ENCODE measurements at places on chromosomes 12 and 14.

GRCh38 chr14:73712540-73713180 lies 1.5 kb downstream of the PNMA1 start:
- DNase-seq = peak; percentile 33

DNA sequence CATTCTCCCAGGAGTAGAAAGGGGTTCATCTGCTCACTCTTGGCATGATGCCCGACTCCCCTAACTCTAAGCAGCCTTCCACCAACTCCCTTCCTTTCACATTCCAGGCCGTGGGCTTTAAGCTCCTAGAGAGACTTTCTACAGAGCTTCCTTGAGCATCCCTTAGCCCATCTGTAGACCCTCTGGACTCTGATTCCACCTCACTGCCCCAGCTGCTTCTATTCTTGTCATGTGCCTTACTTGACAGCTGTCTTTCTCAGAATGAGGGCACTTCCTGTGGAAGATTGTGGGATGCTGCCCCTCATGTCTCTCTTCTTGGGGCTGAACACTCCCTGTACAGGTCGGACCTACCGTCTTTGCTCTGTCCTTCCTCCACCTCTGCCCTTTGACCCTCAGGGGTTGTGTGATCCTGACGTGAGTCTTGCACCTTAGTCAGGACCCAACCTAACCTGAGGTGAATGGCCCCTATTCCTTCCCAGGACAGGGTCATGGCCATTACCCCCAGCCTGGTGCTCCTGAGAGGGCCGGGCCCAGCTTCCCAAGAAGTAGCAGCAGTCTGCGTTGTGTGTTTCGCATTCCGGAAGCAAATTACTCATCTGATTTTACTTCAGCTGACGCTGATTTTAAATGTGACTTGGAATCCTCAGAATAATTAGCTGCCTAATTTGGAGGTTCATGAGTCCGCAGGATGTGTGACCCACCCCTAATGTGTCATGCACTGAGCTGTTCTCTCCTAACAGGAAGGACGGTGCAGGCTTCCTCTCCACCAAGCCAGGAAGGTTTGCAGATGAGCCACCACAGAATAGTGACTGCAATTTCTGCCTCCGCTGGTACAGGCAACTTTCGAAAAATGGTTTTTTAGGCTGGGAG lies 2.7 kb upstream of the GALNT6 start:
- DNase-seq = peak; percentile 51

- DNase-seq = no peak
Observed at GRCh38 chr14:54532111-54533012, 22.7 kb downstream of the CGRRF1 start.

DNA sequence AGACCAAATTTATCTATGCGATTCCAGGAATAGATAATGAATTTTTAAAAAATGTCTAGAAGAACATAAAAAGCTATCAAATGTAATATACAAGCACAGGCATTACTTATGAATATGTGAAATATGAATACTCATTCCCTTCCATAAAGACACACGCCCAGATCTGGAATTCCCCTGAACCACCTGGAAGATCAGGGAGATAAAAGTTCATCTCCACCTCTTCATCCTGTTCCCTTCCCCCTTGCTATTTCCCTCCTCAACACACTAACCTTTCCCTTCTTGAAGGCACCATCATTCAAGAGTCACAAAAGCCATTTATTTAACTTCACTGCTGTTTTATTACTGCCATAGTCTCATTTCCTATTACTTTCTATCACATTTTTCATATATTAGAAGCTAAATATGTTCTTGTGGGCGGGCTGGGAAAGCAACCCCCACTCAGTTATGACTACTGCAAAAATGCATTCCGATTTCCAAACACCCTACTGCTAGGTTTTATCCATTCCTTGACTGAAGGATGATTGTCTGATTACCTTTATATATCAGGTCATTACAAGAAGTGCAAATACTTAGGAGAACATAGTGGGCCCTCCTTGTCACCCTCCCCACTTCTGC lies 16.1 kb downstream of the FGD6 start:
- DNase-seq = no peak

DNA sequence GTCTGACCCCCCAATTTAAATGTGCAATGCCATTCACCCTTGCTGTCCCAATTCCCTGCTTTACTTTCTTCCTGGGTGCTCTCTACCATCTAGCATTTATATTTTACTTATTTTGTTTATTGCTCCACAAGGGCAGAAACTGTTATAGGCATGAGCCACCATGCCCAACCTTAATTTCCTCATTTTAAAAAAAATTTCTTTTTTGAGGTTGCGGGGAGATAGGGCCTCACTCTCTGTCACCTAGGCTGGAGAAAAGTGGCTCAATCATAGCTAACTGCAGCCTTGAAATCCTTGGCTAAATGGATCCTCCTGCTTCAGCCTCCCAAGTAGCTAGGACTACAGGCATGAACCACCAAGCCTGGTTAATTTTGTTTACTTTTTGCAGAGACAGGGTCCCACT lies 13.0 kb downstream of the HPD start:
- no peak for DNase-seq

DNA sequence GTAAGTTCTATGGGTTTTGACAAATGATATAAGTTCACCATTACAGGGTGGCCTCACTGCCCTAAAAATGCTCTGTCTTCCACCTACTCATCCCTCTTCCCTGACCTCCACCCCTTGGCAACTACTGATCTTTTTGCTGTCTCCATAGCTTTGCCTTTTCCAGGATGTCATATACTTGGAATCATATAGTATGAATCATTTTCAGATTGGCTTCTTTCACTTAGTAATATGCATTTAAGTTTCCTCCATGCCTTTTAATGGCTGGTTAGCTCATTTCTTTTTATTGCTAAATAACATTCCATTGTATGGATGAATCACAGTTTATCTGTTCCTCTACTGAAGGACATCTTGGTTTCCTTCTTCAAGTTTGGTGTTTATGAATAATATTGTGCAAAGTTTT lies 14.0 kb upstream of the PEX5 start:
- DNase-seq = no peak

GRCh38 chr12:108129017-108129812 lies at the start of gene WSCD2:
Gene WSCD2, plus strand, starts transcription at chr12:108129288. Its CDS starts 66,545 bp downstream, at chr12:108195833.
- DNase-seq = no peak

GRCh38 chr12:8947737-8948136 lies 1.7 kb downstream of the M6PR start:
- no peak for DNase-seq

GRCh38 chr12:7304456-7304855 lies 584 bp downstream of the ACSM4 start:
- DNase-seq = no peak

DNA sequence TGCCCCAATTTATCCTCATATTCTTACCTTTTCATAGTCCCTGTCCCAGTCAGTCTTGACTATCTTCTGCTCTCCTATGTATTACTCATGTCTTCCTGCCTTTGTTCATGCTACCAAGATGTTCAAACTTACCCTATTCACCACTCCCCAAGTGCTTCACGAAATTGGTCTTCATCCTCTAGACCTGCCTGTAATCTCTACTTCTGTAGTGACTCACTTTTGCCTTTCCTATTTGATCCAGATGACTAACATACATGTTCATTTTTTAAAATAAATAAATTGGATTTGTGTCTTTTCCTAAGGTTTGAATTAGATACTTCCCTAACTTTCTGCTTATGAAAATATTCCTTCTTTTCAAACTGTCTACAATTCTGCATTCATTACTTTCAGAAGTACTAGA lies 107.7 kb upstream of the PPM1H start:
- DNase-seq = no peak

DNA sequence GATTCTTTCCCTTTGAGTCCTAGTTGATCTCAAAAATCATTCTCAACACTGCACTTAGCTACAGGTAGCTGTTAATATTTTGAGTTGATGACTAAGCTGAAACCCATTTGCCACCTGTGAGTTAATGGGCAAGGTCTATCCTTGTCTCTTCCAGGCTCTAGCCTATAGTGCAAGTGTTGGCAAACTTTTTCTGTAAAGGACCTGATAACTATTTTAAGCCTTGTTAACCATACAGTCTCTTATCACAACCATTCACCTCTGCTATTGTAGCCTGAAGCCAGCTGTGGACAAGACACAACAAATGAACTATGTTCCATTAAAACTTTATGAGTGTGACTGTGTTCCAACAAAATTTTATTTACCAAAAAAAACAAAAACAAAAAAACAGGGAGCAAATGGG lies 19.4 kb downstream of the RAP1B start:
- no peak for DNase-seq

DNA sequence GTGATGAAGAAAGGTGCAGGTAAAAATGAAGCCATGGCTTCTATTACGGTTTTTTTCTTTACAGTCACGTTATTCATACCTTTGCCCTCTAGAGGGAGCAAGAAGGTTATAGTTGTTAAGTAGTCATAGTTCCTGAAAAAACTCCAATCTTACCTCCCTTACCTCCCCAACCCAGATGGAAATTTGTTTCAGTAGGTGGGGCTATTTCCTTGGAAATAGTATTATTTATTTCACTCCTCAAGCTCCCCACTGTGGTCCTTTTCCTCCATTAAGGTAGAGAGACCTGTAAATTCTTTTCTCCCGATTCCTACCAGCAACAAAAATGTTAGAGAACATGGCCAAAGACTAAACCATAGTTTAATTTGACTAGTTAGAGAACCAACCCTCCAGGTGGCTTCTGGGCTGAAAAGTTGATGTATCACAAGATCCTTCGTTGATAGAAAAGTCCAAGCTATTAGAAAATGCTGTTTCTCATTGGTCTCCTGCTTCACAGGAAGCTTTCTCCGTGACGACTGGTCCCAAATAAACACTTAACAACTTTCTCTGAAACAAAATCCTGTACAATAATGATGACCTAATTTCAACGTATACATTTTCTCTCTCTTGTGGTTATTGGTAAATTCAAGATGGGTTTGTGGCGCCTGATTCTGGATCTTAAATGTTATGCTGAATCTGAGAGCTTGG lies 43.5 kb downstream of the TMX1 start:
- no peak for DNase-seq

DNA sequence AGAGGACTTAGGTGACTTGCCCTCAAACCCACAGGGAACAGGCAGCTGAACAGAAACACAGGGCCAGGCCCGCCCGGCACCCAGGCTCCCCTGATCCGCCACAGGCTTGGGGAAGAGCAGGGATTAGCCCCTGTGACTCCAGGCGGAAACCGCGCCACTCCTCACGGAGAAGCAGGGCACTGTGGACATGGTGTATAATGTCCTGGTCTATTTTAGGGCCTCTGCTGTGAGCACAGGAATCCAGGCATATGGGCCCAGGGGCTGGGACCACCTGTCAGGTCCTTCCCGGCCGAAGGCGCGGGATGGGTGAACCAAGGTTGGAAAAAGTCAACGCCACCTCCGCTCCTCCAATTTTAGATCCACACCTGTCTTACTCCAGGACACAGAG lies 34.6 kb upstream of the MEG3 start:
- no peak for DNase-seq

DNA sequence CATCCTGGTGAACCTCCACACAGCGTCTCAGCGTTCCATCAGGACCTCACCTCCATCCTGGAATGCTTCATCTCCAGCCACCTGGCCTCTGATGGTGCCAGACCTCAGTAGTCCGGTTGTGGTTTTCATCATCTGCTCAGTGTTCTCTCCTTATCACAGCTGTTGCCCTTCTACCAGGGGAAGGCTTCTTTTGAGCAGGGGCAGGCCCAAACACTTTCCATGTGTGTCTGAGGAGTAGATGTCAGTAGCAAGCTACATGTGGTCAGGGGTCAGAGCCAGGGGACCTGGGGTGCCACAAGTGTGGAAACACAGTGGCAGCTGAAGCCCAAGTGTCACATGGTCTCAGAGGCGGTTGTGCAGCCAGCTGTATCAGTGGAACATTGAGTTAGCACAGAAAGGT lies 30.2 kb upstream of the FGD4 start:
- no peak for DNase-seq

GRCh38 chr12:28799348-28799747 lies 349.7 kb upstream of the FAR2 start:
- DNase-seq = peak; percentile 3

DNA sequence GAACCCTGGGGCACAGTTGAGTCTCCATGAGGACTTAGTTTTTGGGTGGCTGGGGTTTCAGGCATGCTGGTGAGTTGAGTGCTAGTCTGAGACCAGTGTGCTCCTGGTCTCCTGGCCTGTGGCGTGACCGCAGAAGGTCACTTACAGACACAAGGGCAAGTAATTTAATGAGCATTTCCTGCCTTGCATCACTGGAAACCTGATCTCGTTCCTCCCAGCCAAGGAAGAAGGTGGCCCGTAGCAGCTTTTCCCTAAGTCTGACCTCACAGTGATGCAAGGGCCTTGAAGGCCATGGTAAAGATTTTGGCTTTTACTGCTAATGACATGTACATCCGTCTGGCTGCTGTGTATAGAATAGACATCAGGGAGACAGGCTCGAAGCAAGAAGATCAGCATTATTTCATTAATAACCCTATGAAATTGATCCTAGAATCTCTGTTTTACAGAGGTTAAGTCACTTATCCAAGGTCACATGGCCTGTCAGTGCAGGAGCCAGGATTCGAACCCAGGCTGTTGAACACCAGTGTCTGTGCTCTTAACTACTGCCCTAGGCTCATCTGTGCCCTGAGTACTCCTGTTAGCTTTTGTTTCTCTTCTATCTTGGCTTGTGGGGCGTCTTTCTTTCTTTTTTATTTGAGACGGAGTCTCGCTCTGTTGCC lies 4.6 kb downstream of the TMEM120B start:
- DNase-seq = no peak

DNA sequence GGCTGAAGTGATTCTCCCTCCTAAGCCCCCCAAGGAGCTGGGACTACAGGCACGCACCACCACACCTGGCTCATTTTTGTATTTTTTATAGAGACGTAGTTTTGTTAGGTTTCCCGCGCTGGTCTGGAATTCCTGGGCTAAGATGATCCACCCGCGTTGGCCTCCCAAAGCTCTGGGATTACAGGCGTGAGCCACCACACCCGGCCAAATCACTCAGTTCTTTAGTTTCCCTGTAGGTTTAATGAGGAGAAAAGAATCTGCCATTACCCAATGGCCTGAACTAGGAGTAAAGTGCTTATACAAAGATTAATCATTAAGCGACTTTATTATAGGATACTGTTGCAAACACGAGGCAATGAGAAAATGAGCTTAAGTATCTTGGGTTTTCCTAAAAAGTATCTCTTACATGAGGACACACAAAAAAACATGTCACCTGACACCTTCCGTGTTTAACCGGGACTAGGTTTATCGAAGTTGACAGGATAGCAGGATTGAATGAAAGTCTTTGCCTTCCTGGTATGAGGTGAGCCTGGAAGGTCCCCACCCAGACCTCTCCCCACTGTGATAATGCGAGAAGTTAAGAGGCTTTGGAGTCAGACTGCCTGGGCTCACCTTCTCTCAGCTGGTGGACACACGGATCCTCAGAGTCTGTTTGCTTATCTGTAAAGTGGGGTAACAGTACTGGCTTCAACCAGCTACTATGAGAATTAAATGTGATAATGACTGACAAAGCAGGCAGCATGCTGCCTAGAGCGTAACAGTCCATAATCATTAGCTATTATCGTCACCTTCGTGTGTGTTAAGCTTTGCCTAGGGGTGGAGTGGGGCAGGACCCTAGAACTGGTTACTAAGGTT lies 133.5 kb upstream of the KRAS start:
- no peak for DNase-seq
